Astrocyte (in vitro differentiated cells and primary cell): ENCODE measurements at places on chromosomes 5 and 9.

- DNase-seq = no peak
Observed at GRCh38 chr5:1099926-1100663, 11.8 kb downstream of the SLC12A7 start.

DNA sequence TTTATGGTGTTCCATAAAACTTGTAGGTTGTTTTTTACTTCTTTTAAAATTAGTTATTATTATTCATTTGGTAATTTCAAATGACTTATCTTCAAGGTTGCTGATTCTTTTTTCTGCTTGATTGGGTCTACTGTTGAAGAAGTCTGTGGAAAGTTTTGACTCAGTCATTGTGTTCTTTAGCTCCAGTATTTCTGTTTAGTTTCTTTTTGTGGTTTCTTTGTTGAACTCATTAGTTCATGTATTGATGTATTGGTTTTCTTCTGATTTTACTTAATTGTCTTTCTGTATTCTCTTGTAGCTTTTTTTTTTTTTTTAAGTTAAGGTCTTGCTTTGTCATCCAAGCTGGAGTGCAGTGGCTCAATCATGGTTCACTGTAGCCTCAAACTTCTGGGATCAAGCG, 345.4 kb upstream of the MEF2C start:
- no peak for DNase-seq

- DNase-seq = no peak
Observed at GRCh38 chr5:108937221-108937620, 189.5 kb downstream of the FER start.

GRCh38 chr5:3931976-3932375, 336.3 kb downstream of the IRX1 start:
- no peak for DNase-seq

- DNase-seq = peak; percentile 24
Observed at GRCh38 chr9:136244122-136244968, 1.3 kb downstream of the QSOX2 start.

DNA sequence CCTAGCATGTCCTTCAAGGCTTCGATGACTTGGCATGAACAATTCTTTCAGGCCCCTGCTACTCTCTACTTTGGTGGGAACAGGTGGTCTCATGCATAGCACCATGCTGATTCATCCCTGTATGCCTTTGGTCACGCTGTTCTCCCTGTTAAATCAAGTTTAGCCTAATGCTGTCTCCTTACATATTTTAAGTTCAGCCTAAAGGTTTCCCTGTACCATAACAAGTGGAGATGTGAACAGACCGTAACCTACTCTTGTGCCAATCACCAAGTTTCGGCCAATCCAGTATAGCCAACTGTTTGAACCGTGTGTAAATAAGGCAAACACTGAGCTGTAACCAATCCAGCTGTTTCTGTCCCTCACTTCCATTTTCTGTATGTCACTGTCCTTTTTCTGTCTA, 8.0 kb downstream of the GAS1 start:
- DNase-seq = no peak

- no peak for DNase-seq
Observed at GRCh38 chr9:126589349-126589748, 24.4 kb upstream of the LMX1B start.

- peak; percentile 93 for DNase-seq
Observed at GRCh38 chr5:73311291-73312110, 137.1 kb downstream of the FOXD1 start.

- DNase-seq = peak; percentile 27
Observed at GRCh38 chr9:27053369-27054022, 48.0 kb upstream of the LRRC19 start.

- DNase-seq = peak; percentile 15
Observed at GRCh38 chr9:131833906-131834305, 94.0 kb upstream of the RAPGEF1 start.

GRCh38 chr5:68662804-68663307, 431.0 kb upstream of the SLC30A5 start:
- no peak for DNase-seq

DNA sequence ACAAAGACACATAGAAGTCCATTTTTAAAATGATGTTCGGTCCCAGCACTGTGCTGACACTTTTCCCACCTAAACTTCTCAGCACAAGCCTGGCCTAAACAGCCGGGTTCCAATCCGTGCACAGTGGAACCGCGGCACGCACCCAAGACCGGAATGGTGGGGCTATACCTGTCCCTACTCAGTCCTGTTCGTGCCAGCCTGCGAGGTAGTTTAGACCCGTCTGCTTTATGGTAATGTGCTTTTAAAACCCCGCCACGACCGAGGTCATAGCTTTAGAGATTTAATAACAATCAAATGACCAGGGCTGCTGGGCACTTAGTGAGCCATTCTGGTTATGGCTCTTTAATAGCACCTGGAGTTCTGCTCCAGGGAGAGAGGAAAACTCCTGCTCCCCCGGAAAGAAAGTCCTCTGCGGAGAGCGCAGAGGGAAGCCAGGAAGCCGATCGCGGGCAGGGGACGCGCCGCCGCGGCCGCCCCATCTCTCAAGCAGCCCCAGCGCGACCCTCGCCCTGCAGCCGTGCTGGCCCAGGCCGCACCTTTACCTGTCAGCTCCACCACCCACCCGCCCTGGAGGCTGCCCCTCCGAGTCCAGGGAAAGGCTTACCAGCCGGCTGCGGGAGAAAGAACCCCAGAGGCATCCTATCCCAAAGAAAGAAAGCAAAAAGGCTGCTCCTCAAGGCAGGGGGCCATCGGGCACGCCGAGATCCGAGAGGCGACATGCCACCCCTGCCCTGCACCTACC, 511 bp downstream of the ARL15 start:
- no peak for DNase-seq

DNA sequence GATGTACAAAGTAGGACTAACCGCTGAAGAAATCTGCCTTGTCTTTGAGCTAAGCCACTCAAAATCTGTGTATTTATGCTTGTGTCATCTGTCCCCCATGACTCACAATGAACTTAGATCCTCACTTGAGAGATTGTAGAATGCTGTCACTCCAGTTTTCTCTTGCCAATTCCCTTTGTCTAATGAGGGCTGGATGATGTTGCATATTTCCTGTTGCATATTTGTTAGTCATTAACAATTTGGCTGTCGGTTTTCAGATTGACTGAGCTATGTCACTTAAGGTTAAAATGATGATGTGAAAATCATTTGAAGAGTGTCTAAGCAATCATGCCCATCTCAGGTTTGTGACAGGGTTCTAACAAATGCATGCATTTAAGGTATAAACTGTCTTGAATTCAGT, 481.7 kb downstream of the CDH10 start:
- DNase-seq = no peak

DNA sequence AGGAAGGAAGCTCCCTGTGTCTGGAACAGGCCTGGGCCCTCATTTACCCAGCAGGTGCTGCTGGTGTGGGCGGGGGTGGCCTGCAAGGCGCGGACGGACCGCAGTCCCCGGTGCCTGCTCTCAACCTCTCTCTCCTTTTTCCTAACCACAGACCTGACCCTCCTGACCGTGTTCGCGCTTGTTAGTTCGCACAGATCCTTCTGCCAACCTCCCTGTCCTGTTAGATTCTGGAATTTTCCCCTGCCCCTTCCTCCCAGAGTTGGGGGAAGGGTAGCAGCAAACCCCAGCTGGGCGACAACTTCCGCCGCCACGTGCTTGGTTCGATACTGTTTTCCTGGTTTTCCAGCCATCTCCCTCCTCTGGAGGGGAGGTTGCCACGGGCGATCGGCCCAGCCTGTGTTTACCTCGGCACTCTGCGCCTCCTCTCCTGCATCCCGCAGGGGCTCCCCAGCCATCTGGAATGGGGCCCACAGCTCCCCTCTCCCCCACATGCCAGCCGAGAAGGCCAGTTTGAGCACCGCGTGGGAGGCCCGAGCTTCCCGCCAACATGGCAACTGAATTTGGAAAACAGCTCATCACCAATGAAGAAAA, 70.8 kb upstream of the UNC5A start:
- no peak for DNase-seq

GRCh38 chr9:93658184-93658925, 82.0 kb downstream of the PHF2 start:
- DNase-seq = no peak

DNA sequence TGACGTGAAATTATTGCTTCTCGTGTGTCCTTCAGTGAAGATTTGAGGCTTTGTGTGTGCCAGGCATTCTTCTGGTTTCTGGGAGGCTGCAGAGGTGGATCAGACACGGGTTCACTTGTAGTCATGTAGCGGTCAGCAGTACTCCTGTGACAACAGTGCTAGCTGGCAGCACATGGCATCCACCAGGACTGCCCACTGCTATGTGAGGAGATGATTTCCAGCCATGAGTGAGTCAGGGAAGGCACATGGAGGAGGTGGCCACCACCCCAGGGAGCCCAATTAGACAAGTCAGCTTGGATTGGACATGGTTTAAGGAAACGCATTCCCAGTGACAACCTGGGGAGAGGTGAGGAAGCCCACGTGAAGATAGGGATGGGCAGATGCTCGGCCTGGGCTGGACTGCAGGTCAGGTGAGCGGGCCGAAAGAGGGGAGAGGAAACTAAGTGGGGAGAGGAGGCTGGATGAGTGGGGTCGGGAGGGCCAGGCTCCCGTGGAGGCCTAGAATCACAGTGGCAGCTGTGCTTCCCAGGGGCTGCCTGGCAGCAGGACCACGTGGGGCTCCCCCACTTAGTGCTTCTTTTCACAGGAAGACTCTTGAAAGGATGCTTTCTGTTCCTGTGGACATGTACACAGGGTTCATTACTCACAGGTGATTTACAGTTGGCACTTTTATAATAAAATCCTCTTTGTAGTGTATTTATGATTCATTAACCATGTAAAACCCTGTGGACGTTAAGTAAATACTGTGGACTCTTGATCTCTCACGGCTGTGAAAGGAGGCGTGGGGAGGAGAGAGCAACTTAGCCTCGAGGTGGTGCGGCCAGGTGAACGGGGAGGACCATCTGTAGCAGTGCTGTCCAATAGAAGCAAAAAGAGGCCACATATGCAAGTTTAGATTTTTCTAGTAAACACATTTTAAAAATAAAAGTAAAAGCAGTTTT, 80.0 kb upstream of the OTULINL start:
- DNase-seq = no peak

DNA sequence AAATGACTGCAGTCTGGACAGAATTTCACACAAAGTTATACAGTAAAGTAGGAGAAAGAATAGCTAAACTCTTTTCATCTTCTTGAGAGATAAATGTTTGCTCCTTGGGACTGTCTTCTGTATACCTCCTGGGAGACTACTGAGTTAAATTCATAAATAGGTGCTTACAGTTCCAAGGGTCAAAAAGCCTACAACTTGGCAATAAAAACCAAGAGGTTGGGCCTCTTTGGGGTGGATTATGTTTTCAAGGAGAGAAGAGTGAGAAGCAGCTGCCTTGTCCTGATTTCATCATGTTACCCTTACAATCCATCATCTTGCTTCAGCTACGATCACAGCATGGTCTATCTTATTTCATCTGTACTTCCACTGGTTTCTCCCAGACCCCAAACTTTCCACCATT, 213.2 kb upstream of the RPS23 start:
- no peak for DNase-seq

- DNase-seq = no peak
Observed at GRCh38 chr5:162037431-162037830, 30.1 kb upstream of the GABRG2 start.

DNA sequence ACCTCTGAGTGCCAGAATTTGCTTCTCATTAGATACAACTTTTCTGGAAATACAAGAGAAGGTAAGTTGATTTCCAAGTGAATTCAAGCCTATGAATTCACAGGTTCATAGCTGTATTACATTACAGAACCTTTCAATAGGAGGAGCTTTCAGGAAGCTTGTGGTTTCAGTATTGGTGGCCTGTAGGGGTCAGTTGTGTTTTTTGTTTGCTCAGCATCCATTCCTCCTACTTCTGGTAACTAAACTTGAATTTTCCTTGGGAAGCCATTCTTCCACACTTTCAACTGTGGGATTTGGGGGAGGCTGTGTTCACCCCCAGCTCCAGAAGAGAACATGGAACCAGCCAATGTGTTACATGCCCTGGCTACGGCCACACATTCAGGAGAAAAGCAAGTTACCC, 5.6 kb upstream of the CYSTM1 start:
- no peak for DNase-seq

GRCh38 chr5:53288511-53288910, 179.0 kb upstream of the MOCS2 start:
- no peak for DNase-seq

DNA sequence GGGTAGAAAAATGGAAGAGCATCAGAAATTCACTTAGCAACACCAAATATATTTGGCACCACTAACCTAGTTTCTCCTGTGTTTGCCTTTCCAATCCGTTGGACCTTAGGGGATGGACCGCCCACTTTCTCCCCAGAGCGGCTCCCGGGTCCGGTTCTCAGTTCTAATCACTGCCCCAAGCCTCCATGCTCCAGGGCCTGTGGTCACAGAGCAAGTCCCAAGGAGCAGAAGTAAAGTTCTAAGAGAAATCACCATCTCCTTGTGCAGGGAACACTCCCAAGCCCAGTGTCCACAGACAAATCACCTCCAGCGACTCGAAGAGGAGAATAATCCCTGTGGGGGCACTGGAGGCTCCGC, 728 bp upstream of the SLC1A1 start:
- DNase-seq = no peak

- DNase-seq = no peak
Observed at GRCh38 chr5:109981979-109982378, 292.3 kb downstream of the MAN2A1 start.

DNA sequence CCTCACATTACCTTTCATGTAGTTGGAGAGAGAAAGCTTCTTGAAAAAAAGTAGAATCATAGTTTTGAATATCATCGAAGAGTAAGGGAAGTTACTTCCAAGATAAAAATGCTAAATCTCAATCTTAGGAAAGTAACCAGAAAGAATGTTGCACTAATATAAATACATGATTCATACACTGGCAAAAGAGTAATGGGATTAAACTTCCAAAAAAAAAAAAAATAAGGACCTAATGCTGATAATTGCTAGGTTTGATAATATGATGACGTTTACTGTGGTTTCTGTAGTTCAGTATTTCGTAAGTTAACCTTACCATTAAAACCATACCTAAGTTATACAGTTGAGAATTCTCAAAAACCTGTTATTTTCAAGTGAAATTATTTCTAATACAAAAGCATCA, 573.8 kb upstream of the CDH9 start:
- no peak for DNase-seq

- no peak for DNase-seq
Observed at GRCh38 chr9:127801955-127802575, 617 bp upstream of the FPGS start.

DNA sequence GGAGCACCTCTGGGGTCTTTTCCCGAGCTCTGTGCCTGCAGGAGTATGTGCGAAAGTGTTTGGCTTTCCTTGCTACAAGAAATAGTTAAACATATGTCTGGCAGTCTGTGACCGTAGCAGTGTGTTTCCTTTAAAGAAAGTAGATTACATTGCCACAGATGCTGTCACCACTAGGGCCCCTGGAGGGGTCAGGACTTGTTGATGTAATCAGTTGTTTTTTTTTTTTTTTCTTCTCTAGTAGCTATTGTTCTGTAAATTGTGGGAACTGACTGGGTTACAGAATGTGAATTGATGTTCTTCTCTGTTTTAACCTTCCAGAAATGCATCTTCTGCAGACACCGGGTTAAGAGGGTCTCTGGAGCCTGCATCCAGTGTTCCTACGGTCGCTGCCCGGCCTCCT, 345.6 kb downstream of the KDM4C start:
- no peak for DNase-seq

- DNase-seq = peak; percentile 46
Observed at GRCh38 chr5:164663198-164663989, 1158.0 kb downstream of the MAT2B start.

GRCh38 chr5:150640311-150641005, at the start of gene SYNPO:
Gene SYNPO (plus strand): TSS chr5:150640660. CDS start chr5:150648276, 7,616 bp downstream.
- DNase-seq = peak; percentile 96

GRCh38 chr9:32339424-32339823, 45.0 kb upstream of the ACO1 start:
- no peak for DNase-seq

- DNase-seq = no peak
Observed at GRCh38 chr5:68542207-68542606, 326.7 kb downstream of the PIK3R1 start.
